Ammon's horn (tissue), 1 donor: ENCODE measurements at places on chromosomes 4 and X.

GRCh38 chr4:1000686-1001260 is 7.6 kb upstream of the SLC26A1 start:
- DNase-seq, result no peak

- no peak for DNase-seq
Measured at GRCh38 chrX:131918839-131919238, 104.3 kb upstream of the STK26 start.

GRCh38 chr4:56828784-56829535 is 7.5 kb upstream of the SPINK2 start:
- no peak for DNase-seq

DNA sequence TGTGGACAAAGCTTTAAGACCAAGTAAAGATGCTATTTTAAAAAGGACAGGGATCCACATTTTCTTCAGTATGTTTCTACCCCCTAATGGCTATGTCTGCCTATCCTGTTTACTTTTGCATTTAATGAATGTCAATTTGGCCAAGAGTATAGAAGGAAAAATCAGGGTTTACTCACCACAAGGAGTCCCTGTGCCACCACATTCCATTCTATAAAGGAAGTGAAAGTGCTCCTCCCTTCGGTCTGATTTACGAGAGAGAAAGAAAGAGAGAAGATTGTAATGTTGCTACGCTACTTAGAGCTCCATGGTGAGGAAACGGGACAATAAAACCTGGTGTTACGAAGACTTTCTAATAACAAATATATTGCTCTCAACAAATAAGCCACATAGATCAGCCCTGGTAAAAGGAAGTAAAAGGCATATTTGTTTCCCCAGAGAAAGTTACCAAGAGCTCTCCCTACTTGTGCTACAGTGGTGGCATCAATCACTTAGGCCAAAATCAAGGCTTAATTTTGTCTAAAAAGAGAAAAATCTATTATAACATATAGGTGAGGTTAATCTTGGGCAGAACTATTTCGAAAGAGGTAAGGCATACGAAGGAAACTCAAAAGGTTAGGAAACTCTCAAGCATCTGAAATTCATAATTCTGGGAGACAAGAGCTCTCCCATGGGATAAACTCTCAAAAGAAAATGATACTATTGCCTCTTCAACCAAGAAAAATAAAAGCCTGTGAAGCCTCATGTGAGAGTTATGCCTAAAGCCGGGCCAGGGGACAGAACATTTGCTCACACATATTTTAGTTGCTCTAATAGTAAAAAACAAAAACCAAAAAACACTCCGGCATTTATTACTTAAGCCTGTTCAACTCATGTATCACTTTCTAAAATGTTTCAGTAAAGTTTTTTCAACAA is 29.5 kb downstream of the TAPT1 start:
- peak; percentile 68 for DNase-seq

GRCh38 chr4:141652161-141652778 is 15.9 kb downstream of the IL15 start:
- DNase-seq, result no peak

DNA sequence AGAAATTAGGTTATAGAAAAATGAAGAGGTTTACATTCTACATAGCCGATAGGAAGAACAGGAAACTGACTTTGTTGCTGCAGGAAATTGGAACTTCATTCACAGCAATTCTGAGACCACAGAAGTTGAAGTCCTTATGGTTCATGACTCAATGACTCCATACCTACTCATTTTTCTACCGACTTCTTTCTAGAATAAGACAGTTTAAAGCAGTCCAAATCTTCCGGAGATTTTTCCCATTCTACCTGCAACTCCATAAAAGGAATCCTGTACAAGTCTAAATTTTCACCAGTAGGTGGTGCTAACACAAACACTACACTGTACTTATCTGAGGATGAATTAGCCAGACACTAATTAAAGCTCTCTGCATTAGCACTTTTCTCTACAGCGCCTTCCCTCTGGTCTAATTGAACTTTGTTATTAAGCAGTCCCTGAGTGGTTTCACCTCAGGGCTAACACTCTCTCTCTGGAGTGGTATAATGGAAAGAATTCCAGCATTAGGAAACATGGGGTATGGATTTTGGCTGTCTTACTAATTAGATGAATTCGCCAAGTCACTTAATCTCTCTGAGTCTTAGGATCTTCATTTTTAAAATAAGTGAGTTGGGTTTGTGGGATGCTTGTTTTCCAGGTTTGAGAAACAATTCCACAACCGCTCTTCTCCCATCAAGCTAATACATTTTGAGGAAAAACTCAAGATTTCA is 167.9 kb downstream of the SMIM20 start:
- DNase-seq, result peak; percentile 69

DNA sequence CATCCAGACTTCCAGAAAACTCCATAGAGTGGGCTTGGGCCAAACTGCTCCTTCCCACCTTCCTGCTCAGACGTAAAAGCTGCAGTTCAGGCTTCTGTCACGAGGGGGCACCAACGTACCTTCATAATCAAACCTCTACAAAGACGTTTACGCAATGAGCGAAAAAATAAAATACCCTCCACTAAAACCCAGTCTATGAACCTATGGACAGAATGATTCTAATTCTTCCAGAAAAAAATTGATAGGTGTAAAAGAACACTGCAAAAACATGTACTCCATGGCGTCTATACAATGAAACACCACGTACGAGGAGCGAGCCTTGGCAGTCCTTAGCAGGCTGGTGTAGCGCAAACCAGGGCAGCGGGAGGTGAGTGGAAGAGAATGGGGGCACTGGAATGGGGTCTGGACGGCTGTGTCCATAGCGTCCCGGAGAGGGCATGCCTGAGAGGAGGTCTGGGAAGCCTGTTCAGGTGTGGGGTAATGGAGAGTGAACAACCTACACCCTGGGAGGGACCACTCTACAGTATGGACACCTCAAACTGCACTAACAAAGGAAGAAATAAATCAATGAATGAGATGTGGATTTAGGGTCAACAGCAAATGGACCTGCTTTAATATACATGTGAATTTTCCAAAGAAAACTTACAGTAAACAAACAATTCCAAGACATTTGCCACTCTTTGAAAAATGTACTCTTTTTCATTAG is 14.4 kb upstream of the RAB40A start:
- peak; percentile 78 for DNase-seq

GRCh38 chrX:108123591-108124366 is 32.2 kb downstream of the ATG4A start:
- no peak for DNase-seq

GRCh38 chrX:28581522-28581921 is 5.7 kb upstream of the IL1RAPL1 start:
- DNase-seq, result no peak

GRCh38 chr4:54403700-54404453 is 174.8 kb downstream of the PDGFRA start:
- DNase-seq, result no peak

GRCh38 chr4:152172146-152172545 is 363.7 kb downstream of the FBXW7 start:
- DNase-seq, result no peak

DNA sequence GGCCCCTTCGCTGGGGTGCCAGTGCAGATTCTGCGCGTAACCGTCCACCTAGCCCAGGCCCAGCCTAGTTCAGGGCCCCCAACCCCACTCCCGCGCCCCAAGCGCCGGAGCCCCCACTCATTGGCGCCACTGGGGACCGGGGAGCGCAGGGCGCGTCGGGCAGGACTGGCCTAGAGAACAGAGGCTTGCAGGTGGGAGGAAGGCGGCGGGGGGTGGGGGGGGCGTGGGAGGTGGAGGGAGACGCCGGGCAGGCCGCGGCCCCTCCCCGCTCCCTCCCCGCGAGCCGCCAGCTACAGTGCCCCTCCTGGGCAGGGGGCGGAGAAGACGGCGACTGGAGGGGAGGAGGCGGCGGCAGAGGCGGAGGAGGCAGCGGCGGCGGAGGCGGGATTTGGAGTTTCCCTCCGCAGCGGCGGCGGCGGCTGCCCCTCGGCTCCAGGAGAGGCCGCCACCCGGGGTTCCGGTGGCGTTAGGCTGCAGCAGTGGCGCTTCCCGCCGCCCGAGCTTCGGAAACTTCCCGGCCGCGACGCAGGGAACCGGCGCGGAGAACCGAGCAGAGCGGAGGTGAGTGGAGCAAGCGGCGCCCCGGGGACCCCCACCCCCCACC is 4.8 kb upstream of the DUSP9 start:
- DNase-seq, result no peak

DNA sequence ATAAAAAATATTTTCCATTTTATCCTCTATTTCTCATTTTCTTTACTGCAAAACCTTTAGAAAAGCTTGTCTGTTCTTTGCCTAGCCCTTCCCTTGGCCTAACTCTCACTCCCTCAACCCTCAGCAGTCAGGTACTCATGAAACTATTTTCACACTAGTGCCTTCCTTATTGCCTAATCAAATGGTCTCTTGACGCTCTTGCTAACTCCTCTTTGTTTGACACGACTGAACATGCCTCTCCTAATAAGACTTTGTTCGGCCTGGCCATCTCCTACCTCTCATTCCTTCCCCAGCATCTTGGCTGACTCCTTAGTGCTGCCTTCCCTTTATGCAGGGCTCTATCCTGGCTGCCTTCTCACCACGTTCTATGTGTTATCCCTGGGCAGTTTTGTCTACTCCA is 11.1 kb upstream of the LRAT start:
- DNase-seq, result no peak

- DNase-seq, result no peak
Measured at GRCh38 chrX:46642145-46642544, 68.6 kb downstream of the CHST7 start.
